ENCODE measurements at places on chromosomes 2 and 18.

- DNase-seq = no peak
Observed at GRCh38 chr2:231911381-231911780, 14.8 kb downstream of the NPPC start.

DNA sequence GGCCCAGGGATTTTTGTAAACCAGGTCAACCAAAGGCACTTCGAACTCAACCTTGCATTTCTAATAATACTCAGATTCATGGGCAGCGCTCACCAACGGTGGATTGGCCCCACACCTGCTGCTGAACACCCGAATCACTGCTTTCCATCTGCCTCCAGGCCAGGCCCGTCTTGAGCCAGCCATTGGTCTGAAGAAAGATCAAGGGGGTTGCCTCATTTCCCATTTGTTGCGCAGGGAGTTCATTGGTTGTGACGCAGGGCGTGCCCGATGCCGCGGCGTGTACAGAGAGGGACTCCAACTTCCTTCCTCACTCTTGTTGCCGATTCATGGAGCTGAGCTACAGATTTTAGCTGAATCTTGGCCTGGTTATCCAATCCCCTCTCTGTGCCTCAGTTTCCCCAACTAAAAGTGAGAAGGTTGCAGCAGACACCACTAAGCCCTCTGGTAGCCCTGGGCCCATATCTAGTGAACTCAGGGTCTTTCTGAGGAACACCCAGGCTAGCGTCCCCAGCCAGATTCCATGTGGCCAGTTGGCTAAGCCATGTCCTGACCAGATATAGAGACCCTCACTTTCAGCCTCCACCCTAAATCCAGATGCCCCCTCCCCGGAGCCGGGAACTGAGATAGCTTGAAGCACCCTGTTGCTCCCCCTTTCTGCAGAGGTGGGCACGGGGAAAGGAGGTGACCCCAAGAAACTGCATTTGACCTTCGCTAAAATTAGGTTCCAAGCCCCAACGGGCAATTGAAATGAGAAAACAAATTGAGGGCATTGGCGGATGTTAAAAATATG is 60.9 kb upstream of the HPCAL1 start:
- no peak for DNase-seq

DNA sequence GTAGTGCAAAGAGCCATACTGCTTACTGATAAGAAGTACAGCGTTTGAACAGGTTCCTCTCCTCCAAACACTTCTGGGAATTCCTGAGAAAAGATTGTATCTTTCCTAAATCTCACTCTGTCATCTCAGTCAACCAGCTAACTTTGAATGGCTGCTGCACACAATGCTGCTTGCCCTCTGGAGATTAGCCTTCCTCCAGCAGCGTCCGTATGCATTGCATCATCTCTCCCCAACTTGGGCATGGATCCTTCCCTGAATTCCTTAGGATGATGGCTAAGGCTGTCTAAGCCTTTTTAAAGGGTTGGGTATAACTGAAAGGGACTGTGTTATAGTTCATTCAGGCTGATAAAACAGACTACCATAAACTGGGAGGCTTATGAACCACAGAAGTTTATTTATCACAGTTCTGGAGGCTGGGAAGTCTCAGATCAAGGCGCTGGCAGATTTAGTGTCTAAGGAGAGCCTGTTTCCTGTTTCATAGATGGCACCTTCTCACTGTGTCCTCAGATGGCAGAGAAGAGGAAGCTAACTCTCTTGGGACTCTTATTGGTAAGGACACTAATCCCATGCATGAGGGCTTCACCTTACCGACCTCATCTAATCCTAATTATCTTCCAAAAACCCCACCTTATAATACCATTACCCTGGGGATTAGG is 105.3 kb downstream of the PAX3 start:
- no peak for DNase-seq

DNA sequence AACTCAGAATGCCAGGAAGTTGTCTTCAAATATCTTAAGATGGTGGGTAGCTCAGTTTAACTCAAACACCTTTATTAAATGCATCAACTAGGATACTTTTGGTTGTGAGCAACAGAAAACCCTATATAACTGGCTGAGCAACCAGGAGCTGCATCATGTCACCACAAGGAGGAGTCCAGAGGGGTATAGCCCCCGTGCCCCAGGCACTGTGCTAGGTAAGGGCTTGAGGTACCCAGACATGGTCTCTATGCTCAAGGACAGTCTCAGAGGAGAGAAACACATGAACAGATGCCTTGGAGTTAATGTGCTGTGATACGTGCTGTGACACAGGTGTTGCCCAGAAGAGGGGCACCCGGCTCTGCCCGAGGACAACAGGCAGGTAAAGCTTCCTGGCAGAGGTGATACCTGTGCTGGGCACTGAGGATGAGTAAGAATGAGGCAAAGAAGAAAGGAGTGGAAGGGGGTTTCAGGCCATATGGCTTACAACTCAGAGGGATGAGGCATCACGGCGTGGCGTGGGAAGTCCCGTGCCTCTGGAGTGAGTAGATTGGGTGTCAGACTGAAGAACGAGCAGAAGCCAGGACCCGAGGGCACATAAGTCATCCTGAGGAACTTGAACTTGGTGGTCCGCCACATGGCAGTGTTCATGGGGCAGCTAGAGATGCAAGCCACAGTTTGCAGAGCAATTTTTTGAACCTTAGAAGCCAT is 32.0 kb upstream of the CAB39 start:
- DNase-seq = peak; percentile 38

DNA sequence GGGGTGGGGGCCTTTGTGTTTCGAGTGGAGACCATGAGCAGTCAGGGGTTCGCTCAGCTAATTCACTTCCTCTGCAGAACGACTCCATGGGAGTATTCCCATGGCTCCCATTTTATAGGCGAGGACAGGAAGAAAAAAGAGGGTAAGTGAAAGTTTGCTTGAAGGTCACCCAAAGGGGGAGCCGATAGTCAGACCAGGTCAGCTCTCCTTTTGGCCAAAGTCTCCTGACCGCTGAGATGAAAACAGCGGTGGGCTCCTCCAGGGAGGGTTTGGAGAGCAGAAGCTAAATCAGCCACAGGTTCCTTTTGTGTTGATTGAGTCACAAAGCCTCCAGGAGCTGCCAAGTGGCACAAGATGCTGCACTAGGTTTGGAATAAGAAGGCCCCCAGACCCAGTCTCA is 34.1 kb upstream of the CTAGE1 start:
- DNase-seq = no peak

- peak; percentile 52 for DNase-seq
Observed at GRCh38 chr2:96801786-96802595, 14.1 kb upstream of the CNNM3 start.

DNA sequence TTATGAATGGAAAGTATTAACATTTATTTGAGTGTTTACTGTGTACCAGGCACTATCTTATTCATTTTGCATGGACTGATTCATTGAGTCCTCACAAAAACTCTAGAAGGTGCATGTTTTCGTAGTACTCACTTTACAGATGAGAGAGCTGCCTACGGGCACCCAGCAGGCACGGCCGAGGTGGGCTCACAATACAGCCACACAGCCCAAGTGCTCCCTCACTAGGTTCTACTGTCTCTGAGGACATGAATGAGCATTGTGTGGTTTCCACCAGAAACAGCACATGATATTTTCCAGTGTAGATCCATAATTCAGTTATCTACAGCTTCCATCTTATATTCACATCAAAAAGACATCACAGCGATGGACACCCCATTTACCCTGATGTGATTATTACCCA is 101.4 kb downstream of the FTCDNL1 start:
- no peak for DNase-seq

- DNase-seq = no peak
Observed at GRCh38 chr2:31253356-31254131, 19.6 kb downstream of the EHD3 start.

DNA sequence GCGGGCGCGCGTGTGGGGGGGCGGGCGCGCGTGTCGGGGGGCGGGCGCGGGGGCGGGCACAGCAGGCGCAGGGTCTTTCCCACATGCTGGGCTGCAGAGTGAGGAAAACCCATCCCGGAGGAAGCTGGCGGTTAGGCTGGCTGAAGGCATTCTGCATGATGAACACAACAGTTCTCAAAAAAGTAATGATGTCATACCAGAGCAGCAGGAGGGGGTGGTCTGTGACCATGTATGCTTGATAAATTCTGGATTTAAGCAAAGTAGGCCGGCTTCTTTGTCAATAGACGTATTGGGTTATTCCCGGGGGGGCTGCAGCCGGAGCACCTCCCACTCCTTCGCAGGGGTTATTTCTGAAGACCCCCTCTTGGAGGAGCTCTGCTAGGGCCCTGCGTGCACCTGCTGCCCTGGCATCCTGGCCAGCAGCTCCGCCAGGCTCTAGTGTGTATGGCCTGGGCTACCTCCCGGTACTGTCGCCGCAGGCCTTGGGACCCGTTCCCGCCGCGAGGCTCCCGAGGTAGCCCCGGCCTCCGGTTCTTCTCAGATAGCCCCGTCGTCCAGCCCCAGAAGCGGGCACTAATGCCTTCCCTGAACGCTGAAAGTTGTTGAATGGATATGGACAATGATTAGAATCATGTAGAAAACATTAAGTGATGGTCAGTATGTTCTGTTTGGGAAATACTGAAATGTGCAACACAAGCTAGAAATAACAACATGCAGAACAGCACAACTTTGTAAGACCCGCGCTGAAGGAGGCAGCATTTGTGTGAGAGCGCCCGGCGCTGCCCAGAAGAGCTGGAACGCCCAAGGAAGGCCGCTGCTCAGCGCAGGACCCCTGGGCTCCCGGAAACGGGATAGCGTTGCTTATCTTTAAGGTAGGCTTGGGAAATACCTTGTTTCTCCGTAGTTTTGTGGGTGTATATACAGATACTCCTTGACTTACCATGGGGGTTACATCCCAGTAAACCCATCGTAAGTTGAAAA is 101.4 kb upstream of the RAB6C start:
- DNase-seq = no peak

DNA sequence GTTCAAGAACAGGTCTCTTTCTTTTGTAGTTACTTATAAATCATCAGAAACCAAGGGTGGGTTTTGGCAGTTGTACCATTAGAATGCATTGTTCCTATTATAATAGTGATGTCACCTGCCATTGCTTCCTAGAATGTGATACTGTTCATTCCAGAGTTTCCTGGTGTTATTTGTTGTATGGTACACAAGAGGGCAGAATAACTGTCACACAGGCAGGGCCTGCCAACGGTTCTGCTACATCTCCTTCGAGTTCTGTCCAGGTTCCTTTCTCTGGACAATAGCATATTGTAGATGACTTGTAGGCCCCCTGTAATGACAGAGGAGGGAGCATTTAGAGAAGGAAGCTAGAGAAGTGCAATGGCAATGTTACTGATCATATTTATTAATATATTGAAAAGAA is 98.3 kb downstream of the KLHL14 start:
- no peak for DNase-seq

DNA sequence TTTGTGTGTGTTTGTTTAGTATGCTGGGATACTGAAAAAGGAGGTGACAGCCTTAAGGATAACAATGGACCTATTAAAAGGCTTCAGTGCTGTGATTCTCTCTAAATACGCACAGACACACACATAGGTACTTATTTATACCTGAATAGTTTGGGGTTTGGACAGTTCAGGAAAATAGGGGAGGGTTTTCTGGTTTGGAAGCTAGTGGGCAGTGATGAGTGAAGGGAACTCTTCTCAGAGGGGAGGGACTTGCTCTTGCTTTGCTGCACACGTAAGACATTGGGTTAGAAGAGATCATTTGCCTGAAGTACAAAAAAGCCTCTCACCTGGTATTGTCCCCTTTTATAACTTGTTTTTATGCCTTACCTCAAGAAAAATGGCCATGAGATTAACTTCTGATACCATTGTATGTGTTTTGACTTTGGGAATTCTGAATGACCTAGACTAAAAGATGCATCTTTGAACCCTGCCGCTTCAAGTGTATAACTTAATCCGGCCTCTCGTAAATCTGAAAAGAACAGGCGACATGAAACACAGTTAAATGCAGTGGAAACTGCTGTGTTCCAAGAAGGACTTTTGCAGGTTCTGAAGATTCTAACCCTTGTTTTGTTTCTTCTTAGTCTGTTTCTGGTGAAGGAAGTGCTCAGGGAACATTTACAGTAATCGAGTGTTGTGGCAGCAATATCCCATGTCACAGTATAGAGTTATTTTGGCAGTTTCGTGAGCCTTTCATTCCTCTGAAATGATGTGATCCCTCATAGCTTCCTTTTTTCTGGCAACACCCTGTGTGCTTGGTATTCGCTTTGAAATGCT is 2.5 kb downstream of the CRIM1 start:
- DNase-seq = no peak

- no peak for DNase-seq
Observed at GRCh38 chr2:226656367-226656766, 143.3 kb downstream of the IRS1 start.

- no peak for DNase-seq
Observed at GRCh38 chr2:219350710-219351221, 18.2 kb upstream of the RESP18 start.

DNA sequence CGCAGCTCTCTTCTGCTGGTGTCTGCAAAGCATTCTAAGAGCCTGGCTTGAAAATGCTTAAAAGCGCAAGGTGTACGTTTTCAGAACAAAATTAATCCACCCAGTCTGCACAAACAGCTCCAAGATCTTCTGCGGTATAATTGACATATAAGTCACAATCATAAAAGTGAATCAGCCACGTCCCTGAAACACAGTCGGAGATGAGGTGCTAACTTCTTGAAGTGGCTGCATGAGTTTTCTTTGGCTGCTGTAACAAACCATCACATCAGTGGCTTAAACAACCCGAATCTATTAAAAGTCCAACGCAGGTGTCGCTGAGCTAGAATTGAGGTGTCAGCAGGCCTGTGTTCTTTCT is 32.6 kb downstream of the ARL4C start:
- no peak for DNase-seq

DNA sequence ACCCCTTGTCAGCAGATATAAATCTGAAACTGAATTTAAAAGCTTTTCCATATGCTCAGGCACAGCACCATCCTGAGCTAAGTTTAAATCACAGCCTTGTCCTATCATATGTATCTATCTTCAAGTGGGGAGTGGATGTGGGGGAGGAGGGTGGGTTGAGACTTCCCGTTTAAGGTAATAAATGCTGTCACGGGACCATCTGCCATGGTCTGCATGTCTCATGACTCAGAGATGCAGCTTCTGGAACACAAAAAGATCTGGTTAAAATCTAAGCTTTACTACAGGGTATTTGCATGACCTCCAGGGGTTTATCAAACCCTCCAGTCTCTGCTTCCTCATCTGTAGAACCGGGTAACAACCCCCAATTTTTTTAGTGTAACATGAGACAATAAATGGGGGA is 377.7 kb upstream of the ST6GAL2 start:
- DNase-seq = no peak

- no peak for DNase-seq
Observed at GRCh38 chr2:130372833-130373807, 17.3 kb downstream of the PTPN18 start.

DNA sequence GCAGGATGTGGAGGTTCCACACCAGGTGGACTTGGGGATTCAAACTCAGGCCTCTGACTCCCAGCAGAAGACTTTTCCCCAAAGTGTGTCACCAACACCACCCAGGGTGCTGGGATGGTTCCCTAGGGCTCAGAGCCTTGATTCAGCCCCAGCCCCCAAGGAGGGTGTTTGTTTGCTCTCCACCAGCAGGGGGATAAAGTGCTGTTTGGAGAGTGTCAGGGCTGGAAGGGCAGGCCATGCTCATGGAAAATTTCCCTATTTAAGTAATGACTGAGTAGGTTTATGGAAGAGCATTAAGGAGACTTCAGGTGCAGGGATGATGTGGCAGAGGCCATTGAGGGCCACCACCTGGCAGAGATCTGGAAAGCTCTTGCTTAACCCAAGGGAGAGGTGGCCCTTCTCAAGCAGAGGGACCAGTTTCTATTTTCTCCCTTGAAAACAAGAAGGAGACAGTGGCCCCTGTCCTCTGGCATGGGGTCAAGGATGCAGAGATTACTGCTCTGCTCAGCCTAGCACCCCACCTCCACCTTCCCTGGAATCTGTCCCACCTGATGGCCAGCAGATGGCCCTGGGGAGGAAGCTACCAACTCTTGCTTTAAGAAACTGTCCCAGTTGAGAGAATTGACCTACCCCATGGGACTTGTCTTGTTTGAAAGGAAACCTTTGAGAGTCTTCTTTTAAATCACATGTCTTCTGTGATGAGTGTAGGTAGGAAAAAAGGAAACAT is 122.1 kb downstream of the ACOXL start:
- DNase-seq = no peak
